Fibroblast of skin of left quadriceps (primary cell): ENCODE measurements at places on chromosomes 4 and X.

DNA sequence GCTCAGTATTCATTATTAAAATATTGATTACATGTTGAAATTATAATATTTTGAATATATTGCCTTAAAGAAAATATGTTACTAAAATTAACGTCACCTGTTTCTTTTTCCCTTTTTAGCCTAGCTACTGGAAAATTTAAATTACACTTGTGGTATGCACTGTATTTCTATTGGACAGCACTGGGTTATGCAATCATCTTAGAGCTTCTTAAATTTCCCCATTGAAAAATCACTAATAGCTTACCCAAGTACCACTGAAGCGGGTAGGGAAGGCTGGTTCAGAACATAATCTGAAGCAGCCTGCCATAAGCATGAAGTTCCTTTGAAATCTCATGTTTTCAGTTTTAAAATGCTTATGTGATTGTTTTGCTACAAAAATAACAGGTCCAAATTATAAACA is 49.5 kb upstream of the TFDP3 start:
- DNase-seq, result no peak

- DNase-seq, result no peak
Observed at GRCh38 chr4:186016796-186017195, 52.2 kb upstream of the TLR3 start.

GRCh38 chrX:135109554-135109953 is 10.8 kb downstream of the ETDB start:
- no peak for DNase-seq

- DNase-seq, result no peak
Observed at GRCh38 chrX:124344246-124344645, 2.1 kb upstream of the SH2D1A start.

DNA sequence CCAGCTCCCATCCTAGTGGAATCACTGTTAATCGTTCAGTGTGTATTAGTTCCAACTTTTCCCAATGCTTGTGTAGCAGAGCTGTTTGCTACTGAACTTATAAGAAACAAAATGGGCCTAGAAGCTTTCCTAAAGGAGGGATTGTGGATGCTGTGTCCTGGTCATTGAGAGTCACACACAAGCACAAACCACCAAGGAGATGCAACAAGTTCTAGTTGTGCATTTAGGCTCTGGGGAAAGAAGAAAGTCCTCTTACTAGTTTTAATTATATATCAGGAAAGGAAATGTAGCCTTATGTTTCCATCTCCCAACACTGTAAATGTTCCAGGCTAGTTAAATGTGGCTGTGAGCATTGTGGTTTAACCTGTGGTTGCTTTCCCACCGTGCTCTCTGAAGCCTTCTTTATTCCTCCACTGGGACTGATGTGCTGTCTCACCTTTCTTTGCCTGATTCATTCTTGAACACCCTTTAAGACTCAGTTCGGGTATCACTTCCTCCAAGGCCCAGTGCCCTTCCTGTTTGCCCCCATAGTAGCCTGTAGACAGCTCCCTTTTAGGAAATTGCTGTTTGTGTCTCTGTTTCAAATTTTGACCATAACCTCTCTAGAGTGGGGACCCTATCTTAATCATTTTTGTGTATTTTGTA is 34.3 kb downstream of the ATP10D start:
- DNase-seq, result no peak

DNA sequence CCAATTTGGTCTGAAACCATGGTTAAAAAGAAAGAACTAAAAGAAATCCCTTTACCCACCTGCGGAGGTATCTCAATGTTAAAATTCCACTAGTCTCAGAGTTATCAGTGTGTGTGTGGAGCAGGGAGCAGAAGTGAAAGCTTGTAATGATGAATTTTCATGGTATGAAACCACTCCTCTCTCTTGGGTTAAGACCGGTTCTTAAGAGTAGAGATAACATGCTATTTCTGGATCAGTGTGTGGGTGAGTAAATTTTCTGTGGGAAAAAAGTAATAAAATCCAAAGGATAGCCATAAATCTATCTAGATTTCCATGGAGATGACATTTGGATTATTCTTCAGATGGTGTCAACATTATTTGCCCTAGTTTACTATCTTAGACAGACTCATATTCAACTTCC is 3.2 kb downstream of the FGF13 start:
- DNase-seq, result no peak

DNA sequence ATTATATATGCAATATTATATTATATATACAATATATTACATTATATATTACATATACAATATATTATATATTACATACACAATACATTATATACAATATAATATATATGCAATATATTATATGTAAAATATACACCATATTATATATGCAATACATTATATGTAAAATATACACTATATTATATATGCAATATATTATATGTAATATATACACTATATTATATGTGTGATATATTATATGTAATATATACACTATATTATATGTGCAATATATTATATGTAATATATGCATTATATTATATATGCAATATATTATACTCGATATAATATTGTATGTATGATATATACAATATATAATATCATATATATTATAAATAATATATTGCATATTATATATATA is 457.4 kb downstream of the SMARCA1 start:
- DNase-seq, result no peak

GRCh38 chr4:6180841-6181631 is 19.3 kb downstream of the JAKMIP1 start:
- no peak for DNase-seq

GRCh38 chrX:132712350-132712749 is 223.5 kb upstream of the MBNL3 start:
- no peak for DNase-seq

- no peak for DNase-seq
Observed at GRCh38 chr4:47662975-47663374, 174.9 kb downstream of the CORIN start.

GRCh38 chr4:79185526-79186045 is 140.3 kb downstream of the NAA11 start:
- DNase-seq, result no peak

GRCh38 chrX:65772842-65773241 is 105.4 kb downstream of the MSN start:
- DNase-seq, result no peak

- DNase-seq, result no peak
Observed at GRCh38 chr4:80255329-80256095, 11.0 kb upstream of the FGF5 start.

DNA sequence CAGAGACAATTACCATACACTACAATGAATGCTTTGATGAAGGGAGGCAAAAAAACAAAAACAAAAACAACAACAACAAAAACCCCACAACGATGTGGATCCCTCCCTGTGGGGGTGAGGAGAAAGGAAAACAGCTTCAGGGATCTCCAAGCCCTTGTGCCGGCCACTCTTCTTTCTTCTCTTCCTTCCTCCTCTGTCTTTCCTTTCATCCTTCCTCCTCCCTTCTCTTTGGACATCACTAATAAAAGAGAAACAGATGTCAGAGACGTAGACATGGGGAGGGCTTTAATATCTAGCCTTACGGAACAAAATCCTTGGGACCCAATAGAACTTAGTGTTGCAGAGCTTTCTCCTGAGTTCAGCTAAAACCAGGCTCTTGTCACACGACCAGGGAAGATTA is 18.8 kb upstream of the STX18 start:
- no peak for DNase-seq

DNA sequence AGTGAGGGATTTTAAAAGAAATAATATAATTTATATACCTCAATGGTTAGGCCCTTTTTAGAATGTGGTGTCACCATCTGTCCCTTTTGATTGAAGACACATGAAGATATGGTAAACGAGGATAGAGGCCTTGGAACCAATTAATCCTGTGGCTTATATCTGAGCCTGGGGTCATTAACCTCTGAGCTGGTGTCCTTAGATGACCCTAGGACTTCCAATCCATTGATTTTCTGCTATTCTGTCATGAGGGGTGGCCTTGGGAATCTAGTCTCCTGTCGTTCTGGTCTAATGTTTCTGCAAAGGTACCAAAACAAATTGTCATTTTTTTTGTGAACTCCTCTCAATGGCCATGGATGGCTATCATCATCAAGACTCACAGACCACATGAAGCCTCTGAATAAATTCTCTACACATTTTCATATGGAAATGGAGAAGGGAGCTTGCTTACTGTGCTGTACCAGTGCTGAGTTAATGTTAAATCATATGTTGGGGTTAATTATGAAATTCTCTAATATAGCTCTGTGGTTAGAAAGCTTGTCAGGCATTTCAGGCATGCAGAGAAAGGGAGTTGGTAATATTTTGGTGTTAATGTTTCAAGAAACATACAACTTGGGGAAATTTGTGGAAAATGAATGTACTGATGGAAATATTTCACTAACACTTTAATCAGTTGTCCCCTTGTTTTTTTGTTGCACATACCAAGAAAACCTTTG is 204.2 kb upstream of the IL15 start:
- DNase-seq, result peak; percentile 70

- no peak for DNase-seq
Observed at GRCh38 chr4:14431155-14432134, 570.8 kb upstream of the CPEB2 start.

DNA sequence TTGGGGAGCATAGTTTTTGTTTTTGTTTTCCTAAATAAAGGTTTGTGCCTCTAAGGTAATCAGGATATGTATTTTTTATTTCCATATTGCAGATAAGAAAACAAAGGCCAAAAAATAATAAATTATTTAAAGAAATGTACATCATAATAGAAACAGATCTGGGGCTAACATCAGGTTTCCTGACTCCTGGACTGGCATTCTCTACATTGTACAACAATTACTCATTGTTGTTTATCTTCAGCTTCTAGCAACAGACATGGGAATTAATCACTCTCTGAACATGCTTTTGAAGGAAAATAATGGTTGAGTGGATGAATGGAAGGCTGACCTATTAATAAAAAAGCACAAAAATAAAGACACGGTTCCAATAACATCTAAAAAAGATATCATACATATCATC is 146.2 kb downstream of the KCNIP4 start:
- DNase-seq, result no peak

GRCh38 chr4:172726001-172726423 is 442.6 kb upstream of the GALNT7 start:
- no peak for DNase-seq

- peak; percentile 59 for DNase-seq
Observed at GRCh38 chrX:30283456-30284200, 25.6 kb downstream of the NR0B1 start.

GRCh38 chr4:107862658-107863057 is 37.9 kb downstream of the SGMS2 start:
- DNase-seq, result no peak

DNA sequence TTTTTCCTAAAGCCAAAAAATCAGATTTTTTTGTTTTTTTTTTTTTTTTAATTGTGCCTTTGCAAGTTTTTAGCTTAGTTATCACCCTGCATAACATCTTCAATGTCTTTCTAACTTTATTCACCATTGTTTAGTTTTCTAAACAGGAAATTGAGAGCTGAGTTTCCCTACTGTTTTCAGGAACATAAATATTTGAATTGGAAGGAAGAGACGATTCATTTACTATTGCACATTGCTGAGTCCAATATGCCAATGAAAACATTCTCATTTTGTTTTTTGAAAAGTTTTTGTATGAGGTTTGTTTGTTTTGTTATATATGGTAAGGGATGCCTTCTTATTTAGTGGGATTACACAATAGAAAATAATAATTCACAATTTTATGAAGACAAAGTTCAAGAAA is 148.4 kb downstream of the ANKRD50 start:
- no peak for DNase-seq

GRCh38 chrX:22278375-22278774 is 5.7 kb downstream of the CBLL2 start:
- no peak for DNase-seq

DNA sequence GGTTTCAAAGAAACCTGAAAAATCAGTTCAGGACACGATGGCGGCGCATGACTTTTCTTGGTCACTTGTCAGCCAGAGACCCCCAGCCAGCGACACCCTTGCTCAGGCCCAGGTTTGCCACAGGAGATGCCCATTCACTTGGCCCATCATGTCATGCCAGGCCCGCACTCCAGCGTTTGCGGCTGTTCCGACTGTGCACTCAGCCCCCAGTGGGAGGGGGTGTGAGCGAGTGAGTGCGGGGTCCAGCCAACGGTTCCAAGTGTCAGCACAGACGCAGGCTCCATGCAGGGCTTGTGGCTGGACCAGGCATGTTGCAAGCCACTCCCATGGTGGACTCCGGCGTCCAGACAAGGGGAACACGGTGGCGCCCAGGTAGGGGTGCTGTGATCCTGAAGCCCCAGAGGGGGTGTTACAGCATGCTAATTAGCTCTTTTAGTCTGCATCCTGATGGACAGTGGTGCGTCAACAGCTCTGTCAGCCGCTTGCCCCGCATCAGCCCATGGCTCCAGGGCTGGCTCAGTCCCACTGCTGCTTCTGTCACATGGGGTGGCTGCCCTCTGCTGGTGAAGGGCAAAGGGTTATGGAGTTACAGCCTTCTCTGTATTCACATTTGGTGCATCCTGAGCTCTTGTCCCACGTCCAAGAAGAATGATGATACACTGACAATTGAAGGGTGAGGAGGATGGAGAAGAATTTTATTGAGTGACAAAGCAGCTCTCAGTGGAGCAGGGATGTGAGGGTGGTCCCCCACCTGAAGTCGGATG is 3.7 kb upstream of the MAEA start:
- no peak for DNase-seq

DNA sequence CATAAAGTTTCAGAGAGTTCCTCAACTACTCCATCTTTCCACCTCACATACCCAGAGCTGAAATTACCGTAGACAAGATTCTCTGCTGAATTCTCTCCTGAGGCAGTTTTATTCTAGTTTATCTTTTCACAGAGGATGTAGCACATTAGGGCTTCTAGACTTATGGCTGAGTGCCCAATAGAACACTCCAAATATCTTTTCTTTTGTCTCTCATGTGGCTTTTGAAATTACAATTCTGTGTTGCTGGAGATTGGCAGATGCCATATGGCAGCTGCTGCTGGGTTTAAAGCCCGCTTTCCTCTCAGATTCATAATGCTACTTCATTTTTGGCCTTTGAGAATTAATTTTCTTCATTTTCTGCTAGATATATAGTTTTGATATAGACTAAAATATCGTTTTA is 107.6 kb upstream of the BANK1 start:
- DNase-seq, result no peak

DNA sequence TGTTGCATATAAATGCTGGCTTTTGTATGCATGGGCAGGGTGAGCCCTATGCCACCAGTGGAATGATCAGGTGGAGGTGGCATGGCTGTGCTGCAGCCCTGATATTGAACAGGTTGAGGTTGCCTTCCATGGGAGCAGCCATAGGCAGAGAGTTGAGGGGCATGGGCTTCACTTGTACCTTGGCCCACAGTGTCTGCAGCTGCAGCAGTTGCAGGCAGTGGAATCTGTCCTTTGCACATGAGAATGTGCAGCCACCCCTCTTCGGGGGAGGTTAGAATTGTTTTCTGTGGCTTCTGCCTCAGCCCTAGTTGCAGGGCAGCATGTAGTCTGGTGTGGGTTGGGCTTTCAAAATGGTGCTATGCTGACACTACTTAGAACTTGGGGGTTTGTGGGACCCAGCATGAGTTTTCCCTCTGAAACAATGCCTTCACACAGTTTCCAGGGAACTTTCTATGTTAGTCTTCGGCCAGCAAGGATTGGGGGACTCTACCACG is 25.4 kb upstream of the VSIG1 start:
- DNase-seq, result no peak

- no peak for DNase-seq
Observed at GRCh38 chr4:44487341-44487740, 38.7 kb upstream of the KCTD8 start.
